ENCODE measurements at places on chromosomes 3 and 15.

DNA sequence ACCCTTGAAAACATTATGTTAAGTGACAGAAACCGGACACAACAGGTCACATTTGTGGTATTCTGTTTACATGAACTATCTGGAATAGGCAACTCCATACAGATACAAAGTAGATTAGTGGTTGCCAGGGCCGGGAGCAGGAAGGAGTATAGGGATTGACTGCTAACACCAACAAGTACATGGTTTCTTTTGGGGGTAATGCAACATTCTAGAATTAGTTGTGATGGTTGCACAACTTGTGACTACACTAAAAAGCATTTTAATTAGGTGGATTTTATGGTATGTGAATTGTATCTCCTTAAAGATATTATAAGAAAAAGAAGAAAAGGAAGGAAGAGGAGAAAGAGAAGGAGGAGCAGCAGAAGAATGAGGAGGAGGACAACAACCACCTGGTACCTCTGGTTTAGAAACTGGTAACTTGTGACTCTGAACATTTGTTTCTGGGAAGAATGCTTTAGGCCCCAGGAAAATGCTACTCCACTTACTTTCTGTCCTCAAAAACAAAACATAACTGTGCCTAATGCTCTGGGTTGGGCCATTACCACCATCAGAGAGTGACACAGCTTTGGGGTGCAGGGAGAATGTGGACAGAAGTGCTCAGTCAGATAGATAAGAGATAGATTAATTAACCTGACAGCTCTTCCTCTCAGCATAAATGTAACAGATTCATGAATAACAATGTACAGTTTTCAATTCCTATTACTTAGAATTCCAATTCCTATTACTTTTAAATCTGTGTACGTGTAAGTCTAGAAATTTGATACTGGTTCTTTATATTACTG is 20.3 kb downstream of the SETMAR start:
- DNase-seq: no peak

GRCh38 chr3:189288348-189289235 is 116.8 kb downstream of the TPRG1 start:
- DNase-seq: no peak

DNA sequence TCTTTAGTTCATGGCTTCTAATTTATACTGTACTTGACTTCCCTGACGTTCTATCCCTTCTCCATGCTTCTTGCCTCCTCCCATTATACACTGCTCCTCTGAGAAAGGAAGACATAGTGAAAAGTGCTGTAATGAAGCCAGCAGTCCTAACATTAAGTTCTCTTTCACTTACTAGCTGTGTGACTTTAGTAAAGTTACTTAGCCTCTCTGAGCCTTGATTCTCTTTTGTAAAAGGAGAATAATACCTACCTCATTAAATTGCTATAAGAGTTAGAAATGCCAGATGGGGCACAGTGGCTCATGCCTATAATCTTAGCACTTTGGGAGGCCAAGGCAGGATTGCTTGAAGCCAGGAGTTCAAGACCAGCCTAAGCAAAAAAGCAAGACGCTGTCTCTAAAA is 18.8 kb upstream of the IGF2BP2 start:
- no peak for DNase-seq

DNA sequence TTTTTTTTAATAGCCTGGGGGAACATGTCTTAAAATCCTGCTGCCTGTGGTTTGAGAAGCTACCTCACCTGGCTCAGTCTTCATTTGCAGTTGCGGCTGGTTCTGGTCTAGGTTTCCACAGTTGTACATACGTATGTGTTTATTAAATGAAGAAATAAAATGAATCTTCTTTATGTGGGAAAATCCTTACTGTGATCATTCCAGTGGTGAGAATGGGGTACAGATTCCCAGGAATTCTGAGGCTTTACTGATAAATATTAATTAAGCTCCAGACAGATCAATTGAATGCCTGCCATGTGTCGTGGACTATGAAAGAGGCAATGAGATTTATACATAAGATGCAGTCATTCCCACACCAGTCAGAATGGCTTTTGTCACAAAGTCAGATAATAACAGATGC is 356.1 kb upstream of the GRM7 start:
- DNase-seq: no peak

GRCh38 chr15:60800299-60801072 is 321.5 kb upstream of the ICE2 start:
- DNase-seq: no peak

DNA sequence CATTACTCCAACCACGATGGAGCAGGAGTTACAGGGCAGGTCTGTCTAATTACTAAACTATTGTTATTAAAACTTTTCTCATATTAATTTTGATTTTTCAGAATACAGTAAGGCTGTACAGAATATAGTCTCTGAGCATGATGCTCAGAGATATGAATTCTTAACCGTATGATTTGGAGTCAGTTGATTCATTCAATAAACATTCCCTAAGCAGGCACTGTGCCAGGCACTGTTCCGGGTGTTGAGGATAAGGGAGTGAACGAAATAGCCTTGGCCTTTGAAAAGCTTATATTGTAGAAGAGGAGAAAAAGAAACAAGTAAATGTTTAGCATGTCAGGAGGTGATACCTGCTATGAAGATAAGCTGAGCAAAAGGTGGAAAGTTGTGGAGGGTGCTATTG is 187.3 kb downstream of the KCNAB1 start:
- DNase-seq: no peak

- no peak for DNase-seq
These were observed 50.6 kb upstream of the AKAP13 start for GRCh38 chr15:85329561-85330422.

DNA sequence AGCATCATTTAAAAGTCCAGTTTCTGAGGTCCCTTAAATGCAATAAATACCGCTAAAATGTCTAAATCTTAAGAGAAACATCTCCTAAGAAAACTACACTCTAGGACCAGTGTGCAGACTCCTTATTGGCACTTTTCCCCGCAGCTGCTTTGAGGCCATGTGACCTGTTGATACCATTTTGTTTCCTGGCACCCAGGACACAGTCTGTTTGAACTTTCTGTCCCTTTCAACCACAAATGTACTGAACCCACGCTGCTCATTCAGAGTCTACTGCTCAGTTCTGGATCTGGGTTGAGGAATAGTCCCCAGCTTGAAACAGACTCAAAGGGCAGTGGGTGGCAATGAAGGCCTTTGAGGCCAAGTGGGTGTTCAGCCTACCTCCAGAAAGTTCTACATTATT is 17.1 kb downstream of the LDHAL6B start:
- no peak for DNase-seq

DNA sequence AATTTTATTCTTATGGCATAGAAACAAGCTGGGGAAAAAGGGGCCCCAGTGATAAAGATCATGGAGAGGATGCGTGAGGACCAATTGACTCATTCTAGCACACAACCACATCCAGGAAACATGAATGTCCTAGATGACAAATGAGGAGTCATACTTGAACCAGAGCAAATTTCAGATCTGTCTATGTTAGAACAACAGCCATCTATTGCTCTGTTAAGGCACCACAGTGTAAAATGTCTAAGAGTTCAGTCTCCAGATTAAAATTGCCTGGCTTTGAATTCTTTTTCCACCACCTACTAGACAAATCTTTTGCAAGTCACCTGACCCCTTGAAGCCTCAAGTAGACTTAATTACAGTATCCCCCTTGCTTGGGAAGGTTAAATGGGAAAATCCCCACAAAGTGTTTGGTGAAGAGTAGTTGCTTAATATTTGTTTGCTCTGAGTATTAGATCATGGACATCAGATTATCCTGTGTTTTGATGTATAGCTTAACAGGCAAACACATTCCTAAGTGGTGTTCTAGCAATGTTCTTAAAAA is 258.7 kb upstream of the TGFBR2 start:
- no peak for DNase-seq

- no peak for DNase-seq
These were observed 6.4 kb downstream of the CADM2 start for GRCh38 chr3:84965141-84965540.

- no peak for DNase-seq
These were observed 49.2 kb downstream of the SLC15A2 start for GRCh38 chr3:121943431-121943830.

DNA sequence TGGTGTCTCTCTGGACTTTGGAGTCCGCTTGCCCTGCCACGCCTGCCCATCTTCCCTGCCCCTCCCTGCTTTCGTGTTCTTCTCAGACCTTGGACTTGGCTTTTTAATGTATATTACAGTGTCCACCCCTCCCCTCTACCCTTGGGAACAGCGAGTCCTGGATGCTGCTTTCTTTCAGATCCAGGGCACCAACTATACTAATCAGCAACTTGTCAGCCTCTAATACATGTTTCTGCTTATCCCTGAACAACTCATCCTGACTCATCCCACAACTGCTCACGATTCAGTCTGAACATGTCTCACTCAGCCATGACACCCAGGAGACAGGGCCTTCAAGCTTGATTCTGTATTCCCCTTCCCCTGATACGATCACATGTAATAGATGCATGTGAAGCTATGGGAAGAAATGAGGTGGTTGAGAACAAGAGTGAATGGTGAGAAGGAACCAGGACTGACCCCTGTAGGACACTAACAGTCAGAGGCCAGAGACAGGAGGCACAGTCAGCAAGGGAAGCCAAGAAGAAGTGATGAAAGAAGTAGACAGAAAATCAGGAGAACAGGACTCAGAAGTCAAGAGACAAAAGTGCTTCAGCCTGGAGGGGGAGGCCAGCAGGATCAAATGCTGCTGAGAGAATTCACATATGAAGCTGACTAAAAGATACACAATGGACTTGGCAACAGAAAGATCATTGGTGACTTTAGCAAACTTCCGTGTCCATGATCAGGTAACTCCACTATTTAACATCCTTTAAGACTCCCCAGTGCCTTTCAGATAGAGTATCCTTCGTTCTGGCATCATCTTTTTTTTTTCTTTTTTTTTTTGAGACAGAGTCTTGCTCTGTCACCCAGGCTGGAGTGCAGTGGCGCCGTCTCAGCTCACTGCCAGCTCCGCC is 35.4 kb downstream of the BCL2L10 start:
- no peak for DNase-seq

DNA sequence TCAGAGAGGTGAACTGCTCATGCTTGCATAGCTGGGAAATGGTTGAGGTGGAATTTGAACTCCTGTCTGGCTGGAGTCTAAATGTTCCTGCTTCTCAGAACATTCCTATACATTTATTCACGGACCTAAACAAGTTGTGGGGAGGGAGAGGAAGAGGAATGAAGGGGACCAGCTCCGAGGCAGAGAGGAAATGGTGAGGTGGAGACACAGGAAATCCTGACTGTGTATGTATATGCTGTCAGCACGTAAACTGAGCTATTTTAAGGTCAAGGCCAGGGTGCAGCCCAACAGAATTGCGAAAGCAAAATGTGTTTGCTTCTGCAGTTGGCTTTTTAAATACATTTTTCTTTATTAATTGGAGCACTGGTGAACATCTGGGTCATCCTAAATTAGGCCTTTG is 74.1 kb upstream of the POMGNT2 start:
- DNase-seq: no peak

- DNase-seq: no peak
These were observed 64.7 kb downstream of the OXSM start for GRCh38 chr3:25854635-25855034.

DNA sequence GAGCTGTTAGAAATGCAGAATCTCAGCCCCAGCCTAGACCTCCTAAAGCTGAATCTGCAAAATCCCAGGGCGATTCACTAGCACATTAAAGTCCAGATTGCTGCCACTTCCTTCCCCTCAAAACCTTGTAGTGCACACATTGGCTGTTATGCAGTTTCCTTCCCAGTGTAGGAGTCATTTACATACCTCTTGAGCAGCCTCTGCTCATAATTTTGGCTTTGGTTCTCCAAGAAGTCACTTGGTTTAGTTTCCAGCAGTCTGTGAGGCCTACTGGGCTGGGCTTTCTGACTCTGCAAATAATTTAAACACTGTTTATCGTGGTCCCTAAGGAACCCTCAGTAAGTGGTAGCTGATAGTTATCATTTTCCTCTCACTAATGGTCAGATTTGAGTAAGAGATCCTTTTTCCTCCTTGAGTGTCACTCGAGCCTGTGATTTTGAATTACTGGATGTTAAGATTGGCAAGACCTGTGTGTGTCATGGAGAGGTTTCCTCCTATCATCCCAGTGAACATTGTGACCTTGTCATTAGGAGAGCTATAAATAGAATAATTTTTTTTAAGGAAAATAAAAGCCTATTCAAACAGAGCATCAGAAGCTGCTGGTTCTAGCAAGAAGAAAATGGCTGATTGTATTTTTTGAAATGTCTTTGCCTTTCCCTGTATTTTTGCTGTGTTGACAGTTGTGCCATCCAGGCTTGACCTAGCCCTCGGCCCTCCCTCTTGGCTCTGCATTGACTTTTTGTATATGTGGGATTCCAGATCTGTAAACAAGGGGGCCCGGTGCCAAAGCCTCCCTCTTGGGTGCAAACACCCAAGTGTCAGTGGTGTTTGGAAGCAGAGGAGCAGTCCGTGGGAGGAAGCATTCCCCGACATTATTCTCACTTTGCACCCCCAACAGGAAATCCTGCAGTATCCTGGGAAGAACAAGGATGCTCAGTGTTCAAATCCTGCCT is 134.8 kb upstream of the ANKRD28 start:
- DNase-seq: no peak

DNA sequence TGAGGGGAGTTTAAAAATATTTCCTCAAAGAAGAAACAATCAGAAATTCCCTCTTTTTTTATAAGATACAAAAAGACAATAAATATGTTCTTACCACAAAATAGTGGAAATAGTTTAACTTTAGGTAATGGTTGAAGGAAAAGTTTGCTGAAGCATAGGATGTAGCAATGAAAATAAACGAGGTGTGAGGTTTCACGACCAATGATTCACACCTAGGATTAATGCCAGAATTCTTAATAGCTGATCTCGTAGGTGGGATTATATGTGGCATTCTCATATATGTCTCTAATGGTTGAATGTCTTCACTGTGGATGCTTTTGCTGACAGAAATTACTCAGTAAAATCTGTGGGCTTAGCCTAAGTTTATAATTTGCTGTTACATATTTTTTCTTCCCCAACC is 467.7 kb downstream of the FGF12 start:
- DNase-seq: no peak

DNA sequence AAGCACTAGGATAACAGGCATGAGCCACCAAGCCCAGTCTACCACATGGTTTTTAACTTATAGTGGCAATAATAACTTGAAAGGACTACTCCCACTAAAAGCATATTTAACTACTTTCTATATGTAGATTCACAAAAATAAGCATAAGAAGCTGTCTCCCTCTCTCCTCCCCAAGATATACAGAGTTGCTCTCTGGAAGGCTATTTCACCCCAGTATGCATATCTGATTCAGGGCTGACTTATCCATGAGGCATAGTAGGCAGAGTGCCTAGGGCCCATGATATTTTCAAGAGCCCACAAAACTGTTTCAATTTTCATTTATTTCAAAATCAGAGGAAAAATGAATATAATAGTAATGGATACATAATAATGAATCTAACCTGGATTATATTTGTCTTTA is 20.5 kb downstream of the ATP8B4 start:
- DNase-seq: no peak

- DNase-seq: no peak
These were observed 621.5 kb upstream of the ZNF385D start for GRCh38 chr3:22372292-22373062.

DNA sequence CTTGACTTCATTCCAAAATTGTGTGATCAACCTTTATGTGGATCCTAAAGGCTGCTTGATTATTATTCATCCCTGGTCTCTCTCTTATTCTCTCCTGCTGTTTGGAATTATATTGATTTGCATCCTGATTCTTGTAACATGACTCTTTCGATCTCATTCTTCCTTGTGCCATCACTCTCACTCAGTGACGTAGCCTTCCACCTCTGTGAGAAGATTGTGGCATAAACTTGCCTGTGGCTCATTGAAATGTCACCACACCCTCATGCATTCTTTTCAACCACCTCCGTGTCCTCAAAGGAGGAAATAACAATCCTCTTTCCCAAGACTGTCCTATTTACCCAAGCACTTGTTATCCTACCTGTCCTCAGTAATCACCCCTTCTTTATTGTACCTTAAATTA is 41.3 kb upstream of the GCNT3 start:
- no peak for DNase-seq

Measured in stimulated activated CD8-positive, alpha-beta memory T cell treated with anti-CD3 and anti-CD28 coated beads, Interleukin-7, amount 100 ng/mL, for 24 hours (primary cell).